GM03348 (cell line): ENCODE measurements at places on chromosomes 5 and 9.

DNA sequence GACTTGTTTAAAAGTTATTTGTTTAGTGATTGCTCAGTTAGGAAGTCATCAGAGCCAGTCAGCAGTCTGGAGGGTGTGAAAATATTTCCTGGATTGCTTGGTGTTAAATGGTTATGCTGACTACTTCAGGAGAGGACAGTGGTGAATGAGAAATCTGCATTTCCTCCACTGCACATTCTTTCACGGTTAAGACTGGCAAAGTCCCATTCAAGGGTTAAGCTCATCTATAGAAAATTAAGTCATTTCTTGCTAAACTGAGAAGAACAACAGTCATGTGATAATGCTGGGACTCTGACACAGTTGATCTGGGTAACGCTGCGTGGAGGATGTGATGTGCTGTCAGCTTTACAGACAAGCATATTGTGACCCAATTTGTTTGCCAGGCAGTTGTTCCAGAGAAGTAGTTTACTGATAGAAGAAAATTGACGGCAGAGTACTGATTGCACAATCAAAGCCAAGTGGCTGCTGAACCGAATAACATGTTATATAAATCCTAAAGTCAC, 80.4 kb downstream of the GRAMD2B start:
- peak; percentile 43 for DNase-seq

DNA sequence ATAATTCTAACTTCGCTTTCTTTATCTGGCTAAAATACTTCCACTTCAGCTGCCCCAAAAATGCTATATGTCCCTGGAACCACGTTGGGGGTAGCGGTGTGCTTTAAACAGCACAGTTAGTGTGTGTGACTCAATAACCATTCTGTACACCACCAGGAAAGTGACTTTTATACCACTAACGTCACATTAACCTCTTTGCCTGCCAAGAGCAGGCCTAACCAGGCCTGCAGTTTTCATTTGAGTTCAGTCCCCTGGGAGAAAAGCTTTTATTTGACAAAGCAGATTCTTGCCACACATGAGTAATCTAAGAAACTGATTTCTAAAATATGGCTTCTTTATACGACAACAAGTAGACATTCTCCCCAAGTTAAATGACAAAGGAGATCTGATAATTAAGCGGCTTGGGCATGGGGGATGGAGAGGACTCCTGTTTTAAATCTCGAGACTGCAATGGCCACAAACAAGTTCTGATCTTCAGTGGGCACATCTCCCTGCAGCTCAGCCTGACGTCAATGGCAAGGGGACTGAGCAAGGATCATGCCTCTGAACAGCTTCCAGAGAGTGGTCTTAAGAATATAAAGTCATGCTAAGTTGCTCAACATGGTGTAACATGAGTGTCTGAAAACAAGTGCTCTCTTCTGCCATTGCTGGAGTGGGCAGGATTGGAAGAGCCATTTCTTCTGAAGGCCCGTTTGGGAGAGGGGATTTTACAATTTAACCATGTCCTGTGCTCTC, 91.8 kb downstream of the GLIS3 start:
- peak; percentile 12 for DNase-seq

DNA sequence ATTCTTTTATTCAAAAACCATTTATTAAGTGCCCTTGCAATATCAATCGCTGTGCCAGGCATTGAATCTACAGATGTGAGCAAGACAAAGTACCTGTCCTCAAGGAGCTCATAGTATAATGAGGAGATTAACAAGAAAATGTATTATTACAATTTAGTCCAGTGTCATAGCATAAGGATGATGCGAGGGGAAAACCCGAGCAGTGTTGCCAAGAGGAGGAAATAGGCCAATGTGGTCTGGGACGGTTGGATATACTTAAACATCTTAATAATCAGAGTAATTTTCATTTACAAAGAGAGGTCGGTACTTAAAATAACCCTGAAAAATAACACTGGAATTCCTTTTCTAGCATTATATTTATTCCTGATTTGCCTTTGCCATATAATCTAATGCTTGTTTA, 18.5 kb downstream of the CD274 start:
- no peak for DNase-seq

DNA sequence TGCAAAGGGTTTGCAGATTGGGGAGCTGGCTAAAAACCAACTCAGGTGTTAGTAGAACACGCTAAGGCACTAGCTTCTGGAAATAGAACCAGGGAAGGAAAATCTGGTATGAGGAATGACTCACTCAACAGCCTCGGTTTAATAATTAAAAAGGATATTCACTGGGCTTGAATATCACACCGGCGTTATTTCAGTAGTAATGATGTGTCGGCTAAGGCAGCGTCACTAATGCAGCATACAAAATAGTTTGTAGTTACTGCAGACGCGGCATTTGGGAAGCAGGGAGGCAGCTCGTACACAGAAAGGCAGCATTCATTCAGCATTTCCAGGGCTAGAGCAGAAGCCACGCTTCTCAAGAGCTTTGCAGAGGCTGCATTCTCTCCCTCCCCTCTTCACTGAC, 1.7 kb downstream of the ADRA1B start:
- DNase-seq = no peak

DNA sequence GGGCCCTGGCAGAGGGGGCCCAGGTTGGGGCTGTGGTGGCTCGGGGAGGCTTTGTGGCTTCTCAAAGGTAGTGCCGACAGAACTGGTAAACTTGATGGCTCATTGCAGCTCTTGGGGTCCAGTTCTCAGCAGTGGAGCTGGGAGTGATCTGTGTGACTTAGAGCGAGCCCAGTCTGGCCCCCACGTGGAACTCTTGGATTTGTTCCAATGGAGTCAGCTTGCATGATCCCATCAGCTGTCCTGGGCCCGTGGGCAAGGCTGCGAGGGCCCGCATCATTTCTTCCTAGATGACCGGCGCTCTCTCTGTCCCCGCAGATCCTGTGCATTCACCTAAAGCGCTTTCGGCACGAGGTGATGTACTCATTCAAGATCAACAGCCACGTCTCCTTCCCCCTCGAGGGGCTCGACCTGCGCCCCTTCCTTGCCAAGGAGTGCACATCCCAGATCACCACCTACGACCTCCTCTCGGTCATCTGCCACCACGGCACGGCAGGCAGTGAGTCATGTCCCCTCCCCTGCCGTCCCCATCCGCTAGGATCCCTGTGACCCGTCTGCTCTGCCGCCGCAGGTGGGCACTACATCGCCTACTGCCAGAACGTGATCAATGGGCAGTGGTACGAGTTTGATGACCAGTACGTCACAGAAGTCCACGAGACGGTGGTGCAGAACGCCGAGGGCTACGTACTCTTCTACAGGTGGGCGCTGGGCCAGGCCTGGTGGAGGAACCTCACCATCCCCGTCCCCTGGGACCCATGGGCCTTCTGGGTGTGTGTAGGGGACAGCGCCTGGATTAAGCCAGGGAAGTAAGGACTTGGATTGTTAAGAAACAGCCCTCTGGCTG, 39.2 kb downstream of the USP20 start:
- DNase-seq = no peak

DNA sequence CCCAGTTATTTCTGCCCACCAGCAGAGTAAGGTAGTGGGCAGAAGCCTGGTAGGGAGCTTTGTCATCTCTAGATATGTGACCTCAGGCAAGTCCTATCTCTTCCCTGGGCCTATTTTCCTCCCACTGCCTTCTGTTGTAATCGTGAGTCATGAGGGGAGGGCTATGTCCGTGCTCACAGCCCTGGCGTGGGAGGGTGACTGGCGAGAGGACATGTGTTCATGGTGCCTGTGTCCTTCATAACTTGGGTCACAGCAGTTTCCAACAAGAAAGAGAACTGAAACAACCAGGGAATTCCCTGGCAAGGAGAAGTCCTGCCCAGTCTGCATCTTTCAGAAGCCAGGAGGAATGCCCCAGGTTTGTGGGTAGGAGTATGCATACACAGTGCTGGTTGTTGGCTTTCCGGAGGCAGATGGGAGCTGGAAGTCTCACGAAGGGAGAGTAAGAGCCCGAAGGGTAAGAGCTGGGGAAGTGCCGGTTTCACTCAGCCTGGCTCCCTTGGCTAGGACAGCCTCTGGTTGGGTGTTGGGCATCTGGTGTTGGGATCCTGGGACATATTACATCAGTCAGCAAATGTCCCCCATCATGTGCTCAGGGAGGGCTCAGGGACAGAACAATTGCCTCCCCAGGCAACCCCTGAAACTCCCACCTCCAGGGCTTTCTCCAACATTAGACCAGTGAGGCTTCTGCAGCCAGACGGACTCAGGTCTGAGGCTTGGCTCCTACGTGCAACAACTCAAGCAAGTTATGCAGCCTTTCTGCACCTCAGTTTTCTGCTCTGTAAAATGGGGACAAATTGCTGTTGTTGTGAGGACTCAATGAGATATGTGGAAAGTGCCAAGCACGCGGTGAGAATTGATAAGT, 4.3 kb upstream of the TIFAB start:
- peak; percentile 91 for DNase-seq

- no peak for DNase-seq
Observed at GRCh38 chr5:158390577-158390976, 531.6 kb upstream of the CLINT1 start.

GRCh38 chr5:67350185-67350584, 153.6 kb upstream of the CD180 start:
- peak; percentile 24 for DNase-seq

DNA sequence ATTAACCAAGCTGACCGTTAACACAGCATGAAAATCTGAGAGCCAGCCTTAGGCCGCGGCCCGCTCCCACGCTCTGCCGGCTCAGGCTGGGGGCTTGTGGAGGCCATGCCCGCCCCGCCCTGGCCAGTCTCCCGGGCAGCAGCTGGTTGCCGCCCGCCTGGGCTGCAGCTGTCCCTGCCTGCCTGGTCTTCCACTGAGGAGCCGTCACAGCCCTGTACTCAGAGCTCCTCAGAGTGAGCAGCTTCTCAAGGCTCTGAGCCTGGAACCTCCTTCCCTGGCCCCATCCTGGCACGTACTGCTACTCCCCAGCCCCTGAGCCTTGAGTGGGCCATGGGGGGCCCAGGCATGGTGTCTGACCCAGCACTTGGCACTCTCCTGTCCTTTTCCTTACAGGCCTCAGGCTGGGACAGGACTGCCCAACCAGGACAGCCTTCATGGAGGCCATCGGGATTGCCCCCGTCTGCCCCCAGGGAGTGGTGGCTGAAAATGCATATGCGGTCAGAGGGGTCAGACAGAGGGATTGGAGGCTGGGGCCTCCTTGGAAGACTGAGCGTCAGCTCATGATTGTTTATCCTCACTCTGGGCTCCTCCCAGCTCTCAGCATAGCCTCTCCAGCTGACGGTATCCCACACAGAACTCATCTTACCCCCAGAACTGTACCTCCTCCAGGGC, 11.9 kb downstream of the FGFR4 start:
- DNase-seq = peak; percentile 59

DNA sequence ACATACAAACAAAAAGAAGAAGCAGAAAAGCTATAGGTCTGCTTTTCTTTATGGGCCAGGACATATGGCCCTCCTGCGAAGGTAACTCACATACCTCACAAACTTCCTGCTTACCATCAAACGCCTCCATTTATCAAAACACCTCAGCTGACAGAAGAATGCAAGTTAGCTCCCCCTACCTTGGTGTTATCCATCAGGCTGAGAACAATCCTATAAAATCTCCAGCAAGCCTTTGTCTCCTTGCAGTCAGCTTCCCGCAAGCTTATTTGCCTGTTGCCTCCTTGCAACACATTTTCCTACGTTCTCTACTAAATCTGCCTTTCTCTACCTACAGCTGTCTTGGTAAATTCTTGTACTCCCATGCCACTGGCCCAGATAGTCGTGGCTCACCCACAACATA, 22.7 kb upstream of the PCA3 start:
- DNase-seq = no peak

DNA sequence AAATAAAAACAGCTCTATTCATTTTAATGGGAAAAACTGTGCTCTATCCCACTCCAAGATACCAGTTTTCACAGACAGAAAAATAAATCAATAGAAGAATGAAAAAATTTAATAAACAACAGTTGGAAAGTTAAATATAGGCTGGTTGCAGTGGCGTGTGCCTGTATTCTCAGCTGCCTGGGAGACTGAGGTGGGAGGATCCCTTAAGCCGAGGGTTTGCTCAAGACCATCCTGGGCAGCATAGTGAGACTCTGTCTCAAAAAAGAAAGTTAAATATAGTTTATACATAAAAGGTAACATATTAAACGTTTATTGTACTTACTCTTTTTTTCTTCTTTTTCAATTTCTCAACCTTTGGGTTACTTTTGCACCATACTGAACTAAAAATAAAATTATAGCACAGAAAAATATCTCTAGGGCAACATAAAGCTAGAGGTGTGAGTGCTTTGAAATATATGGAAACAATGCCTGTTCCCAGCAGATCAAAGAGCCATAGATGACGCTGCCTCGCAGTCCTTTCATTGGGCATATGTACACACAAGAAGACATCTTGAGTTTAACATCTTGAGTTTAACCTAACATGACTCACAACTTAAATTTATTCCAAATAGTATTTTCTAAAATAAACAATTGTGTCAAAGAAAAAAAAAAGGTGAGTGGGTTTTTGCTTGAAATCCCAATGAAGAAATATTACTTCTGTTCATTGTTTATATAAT, 25.7 kb upstream of the KLF9 start:
- DNase-seq = no peak

- no peak for DNase-seq
Observed at GRCh38 chr5:136099870-136100269, 32.8 kb upstream of the SMAD5 start.

DNA sequence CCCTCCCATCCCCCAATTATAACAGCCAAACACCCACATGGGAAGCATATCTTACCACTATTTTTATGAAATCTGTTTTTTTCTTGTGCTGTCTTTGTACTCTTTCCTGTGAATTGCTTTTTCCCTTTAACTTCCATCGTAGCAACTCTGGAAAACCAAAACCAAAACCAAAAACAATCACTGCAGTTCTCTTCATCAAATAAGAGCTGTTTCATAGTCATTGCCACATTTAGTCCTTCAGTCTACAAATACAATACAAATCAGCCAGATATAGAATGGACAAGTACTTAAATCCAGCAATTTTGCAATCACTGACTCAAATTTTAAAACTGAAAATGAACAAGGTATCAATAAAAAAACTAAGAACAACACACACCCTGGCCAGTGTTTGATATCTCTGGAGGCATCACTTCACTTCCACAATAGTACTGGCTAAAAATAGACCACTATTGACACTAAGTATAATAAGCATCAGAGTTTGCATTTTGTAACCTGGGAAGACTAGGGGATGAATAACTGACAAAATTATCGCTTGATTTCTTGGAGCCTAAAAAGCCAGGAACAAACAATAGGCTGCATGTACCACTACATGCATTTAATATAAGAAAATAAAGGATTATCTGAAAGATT, 5.4 kb downstream of the PUM3 start:
- DNase-seq = no peak

GRCh38 chr5:107424491-107424890, 246.2 kb downstream of the EFNA5 start:
- no peak for DNase-seq

GRCh38 chr9:37511016-37512010, 25.6 kb downstream of the POLR1E start:
- DNase-seq = no peak

DNA sequence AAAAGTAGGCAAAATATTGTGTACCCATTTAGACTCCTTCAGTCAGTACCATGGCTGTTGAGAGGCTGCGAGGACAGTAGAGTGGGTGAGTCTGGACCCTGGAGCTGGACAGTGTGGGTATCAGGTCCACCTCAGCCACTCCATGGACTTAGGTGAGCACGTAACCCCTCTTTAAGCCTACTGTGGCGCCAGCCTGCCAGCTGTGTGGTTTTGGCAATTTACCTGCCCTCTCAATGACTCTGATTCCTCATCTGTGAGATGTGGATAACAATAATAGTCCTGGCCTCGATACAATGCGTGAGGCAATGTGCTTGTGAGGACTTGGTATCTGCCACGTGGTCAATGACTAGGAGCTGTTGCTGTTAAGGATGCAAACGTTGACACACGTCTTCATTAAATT, 17.9 kb downstream of the SLC1A3 start:
- DNase-seq = no peak

- no peak for DNase-seq
Observed at GRCh38 chr9:89563571-89564345, 41.1 kb upstream of the GADD45G start.
